Activated gamma-delta T cell treated with Interleukin-2 at 50 U/mL for 16 hours (primary cell): ENCODE measurements at places on chromosomes 3 and 15.

- DNase-seq = no peak
Observed at GRCh38 chr3:46472736-46473135, 8.0 kb upstream of the LTF start.

DNA sequence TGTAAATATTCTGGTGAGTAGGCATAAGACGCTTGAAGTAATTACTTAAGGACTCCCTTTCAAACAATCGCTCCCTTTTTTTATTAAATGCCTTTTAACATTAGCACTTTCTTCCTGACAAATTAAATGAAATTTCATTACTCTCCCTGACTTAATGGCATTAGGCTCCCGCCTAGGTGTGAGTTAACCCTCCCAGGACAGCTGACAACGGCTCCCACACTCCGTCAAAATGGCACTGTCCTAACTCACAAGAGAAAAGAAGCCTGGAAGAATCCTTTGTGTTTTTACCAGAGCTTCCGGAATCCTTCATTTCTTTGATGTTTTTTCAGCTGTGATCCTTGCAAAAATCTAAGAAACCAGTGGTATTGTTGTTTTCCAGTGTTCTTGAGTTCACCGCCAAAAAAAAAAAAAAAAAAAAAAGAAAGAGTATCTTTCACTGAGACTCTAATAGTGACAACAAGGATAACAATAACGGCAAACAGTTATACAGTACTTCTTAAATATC lies 861.0 kb upstream of the NR2F2 start:
- DNase-seq = no peak

- DNase-seq = no peak
Observed at GRCh38 chr3:11509173-11510000, 134.3 kb downstream of the VGLL4 start.

GRCh38 chr3:169562988-169563774 lies 100.3 kb downstream of the MECOM start:
- no peak for DNase-seq

GRCh38 chr3:11640009-11640673 lies 3.6 kb downstream of the VGLL4 start:
- no peak for DNase-seq

DNA sequence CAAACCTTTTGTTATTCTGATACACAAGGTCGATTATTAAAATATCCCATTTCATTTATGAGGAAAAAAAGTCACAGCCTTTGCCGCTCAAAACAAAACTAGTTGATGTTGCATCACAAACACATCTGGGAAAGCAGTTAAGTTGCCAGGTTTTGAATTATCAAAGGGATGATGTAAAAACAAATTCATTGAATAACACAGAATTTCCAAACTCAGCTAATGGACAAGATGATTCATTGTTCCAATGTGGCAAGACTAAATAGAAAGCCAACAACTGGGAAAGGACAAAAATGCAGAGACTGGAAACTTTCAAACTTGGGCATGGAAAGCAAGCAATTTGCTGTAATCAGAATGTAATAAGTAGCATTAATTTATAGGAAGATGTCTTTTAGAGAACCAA lies 610.0 kb upstream of the ZNF385D start:
- DNase-seq = no peak

DNA sequence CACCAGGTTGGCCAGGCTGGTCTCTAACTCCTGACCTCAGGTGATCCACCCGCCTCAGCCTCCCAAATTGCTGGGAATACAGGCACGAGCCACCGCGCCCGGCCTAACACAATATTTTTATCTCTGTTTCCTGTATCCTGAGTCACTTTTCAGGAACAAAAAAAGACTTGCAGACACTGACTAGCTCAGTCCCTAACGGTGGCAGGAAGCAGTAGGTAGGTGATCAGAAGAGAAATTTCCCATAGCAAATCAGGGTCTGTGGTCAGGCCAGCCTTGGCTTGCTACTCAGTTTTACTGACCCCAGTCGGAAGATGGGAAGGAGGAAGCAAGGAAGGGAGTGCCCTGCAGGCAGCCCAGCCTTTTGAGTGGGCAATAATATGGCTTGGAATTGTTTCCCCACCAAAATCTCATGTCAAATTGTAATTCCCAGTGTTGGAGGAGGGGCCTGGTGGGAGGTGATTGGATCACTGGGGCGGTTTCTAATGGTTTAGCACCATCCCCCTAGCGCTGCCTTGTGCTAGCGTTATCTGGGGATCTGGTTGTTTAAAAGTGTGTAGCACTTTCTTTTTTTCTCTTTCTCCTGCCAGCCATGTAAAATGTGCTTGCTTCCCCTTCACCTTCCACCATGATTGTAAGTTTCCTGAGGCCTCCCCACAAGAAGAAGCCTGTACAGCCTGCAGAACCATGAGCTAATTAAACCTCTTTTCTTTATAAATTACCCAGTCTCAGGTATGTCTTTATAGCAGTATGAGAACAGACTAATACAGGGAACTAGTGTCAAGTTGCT lies 19.5 kb upstream of the CDCP1 start:
- no peak for DNase-seq

- no peak for DNase-seq
Observed at GRCh38 chr3:110420158-110420641, 651.4 kb upstream of the NECTIN3 start.

DNA sequence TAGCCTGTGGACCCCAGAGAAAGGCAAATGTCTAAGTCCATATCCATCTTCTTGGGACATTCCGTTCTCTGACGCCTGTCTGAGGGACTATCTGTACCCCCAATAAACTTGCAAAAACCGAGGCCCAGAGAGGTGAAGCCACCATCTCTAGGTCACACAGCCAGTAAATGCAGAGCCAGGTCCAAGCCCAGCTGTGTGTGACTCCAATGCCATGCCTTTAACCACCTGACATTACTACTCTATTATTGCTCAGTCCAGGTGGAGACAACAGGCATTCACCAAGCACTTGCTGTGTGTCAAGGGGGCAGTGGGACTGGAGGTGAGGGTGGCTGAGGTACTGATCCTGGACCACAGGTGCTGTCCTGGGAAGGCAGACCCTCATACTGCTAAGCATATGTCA lies 25.4 kb downstream of the CYP8B1 start:
- no peak for DNase-seq

GRCh38 chr3:172102883-172103310 lies 63.5 kb downstream of the FNDC3B start:
- DNase-seq = no peak

GRCh38 chr15:78232951-78233350 lies 1.4 kb downstream of the ACSBG1 start:
- DNase-seq = no peak

GRCh38 chr3:197320582-197320981 lies 22.2 kb upstream of the DLG1 start:
- no peak for DNase-seq

DNA sequence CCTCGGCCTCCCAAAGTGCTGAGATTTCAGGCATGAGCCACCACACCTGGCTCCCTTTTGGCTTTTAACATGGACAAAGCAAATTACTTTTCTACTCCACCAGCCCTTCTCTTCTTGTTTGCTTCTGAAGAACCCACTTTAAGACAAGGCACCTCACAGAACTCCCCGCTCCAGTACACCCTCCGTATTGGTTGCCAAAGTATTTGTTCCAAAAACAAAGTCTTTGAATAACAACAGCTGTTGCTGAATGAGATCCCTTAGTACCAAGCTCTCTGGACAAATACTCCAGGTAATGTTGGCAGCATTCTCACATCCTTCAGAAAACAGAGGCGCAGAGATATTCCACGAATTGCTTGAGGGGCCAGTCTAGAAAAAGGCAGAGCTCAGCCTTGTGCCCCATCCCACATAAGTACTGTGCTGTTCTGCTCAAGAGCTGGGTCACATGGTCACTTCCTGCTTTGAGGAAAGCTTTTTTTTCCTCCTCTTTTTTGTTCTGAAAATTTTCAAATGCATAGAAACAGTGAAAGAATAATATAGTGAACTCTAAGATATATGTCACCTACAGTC lies 7.3 kb upstream of the CHCHD6 start:
- DNase-seq = no peak

GRCh38 chr3:32469151-32469874 lies 33.3 kb downstream of the CMTM6 start:
- DNase-seq = no peak

DNA sequence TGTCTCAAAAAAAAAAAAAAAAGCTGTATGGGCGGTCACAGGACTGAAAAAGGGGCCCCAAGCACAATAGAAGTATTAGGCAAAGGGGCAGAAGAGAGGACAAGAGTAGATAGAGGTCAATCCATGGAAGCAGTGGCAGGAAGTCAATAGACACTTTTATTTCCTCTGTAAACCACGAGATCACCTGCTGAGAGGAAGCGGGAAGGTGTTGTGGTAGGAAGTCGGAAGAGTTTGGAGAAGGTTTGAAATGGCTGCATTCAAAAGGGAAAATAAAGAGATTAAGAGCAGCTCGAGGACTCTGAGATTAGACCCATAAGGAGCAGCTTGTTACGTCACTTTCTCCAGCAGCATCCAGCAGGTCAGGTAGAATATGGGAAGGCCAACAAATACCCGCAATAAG lies 14.2 kb upstream of the ZNF148 start:
- DNase-seq = no peak

DNA sequence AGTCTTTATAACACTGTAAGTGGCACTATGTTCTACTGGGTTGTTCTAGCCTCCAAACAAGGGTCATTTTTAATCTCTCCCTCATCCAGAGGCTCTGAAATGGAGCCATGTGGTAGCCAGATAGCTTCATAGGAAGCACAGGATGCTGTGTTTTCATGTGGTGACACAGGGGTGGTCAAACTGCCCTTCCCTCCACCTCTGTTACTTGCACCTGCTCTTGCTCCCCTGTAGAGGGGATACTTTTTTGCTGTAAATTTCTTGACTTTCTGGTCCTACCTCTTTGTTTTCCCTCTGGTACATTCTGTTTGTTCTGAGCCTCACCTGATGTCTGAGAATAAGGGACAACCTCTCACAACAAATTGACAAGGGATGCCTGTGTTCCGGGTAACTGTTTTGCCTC lies 76.8 kb downstream of the EPHB1 start:
- DNase-seq = no peak

GRCh38 chr3:63523100-63523499 lies 129.4 kb upstream of the SNTN start:
- no peak for DNase-seq

DNA sequence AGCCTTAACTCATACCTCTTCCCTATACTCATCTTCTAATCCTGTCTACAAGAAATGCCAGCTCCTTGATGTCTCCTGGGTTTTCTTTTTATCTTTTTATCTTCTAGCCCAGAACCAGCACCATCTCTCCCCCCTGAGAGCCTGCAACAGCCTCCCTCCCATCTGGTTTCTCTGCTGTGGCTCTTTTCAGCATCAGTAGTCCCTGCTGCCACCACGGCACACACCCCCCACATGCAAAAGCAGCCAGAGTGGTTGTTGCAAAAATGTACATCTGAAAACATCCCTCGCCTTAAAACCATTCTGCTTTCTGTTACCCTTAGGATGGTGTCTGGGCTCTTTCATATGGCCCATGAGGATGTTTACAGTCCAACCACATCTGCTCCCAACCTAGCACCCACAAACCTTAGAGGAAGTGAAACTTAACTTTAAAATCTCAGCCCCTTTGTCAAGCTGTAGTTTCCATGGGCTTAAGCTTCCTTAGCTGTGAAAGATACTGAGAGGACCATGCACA lies 775 bp downstream of the TTC21A start:
- DNase-seq = peak; percentile 38

- no peak for DNase-seq
Observed at GRCh38 chr3:192864941-192865340, 52.7 kb downstream of the MB21D2 start.

GRCh38 chr15:78840661-78841375 lies 29.6 kb upstream of the ADAMTS7 start:
- no peak for DNase-seq

- no peak for DNase-seq
Observed at GRCh38 chr3:190303884-190304283, 18.4 kb downstream of the CLDN1 start.

- DNase-seq = no peak
Observed at GRCh38 chr3:13536832-13537231, 12.1 kb upstream of the FBLN2 start.

GRCh38 chr3:82423268-82424030 lies 662.0 kb upstream of the GBE1 start:
- no peak for DNase-seq

GRCh38 chr3:195169011-195169649 lies 101.8 kb downstream of the XXYLT1 start:
- DNase-seq = no peak

DNA sequence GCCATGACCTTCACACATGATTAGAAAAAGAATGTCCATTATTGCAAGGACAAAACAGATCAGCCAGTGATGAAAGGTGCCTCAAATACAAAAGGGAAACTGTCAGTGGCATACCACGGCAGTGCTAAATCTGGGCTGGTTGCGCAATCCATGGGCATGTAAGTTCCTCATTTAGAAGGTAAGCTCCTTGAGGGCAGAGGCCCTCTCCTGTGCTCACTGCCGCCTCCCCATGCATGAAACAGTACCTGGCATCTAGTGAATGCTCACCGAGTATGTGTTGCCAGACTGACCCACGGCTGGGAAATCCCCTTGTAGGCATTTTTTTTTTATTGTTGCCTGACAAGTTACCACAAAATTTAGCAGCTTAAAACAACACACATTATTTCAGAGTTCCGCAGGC lies 312.1 kb upstream of the CHRM5 start:
- DNase-seq = no peak

DNA sequence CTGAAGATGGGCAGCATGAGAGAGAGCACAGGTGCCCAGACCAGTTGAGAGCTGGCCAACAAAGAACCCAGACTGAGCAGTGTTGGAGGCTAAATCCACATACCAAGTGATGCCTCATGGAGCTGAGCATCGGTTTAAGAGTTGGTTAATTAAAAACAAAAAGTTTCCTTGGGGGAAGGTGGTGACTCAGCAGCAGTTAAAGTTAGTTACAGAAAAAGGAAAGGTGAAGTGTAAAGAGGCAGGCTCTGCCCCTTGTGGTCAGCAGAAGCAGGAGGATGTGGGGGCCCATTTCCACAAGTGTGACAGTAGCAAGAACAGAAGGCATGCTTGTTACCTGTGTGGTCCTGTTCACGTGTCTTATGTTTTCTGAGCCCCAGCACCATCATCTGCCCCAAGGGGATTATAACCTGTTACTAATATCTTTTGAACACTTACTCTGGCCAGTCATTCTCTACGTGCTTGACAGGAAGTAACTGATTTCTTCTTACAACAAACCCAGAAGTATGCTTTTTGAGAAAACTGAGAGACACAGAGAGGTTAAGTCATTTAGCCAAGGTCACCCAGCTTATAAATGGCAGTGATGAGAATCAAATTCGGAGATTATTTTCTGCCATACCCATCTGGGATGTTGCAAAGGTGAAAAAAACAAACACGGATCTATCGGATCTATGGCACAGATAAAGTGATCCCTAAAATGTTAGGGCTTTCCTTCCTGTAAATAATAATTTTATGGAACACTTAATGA lies 91.0 kb downstream of the EPHB1 start:
- DNase-seq = no peak

- no peak for DNase-seq
Observed at GRCh38 chr15:51696566-51696965, 15.3 kb downstream of the SCG3 start.

DNA sequence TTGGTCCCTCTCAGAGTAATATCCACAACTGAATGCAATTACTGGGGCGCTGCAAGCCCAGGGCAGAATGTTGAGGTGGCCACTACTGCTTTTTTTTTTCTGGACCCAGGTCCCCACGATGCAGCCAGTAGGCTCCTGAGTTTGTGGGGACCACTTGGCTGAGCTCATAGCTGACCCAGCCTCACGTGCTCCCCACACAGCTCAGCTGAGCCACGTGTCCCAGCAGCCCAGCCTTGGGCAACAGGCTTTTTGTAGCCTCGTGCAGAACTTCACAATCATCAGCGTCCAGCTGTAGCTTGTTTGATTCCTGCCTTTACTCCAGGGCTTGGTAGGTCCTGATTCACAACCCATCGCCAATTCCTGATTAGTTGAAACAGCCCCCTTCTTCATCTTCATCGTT lies 117.3 kb downstream of the ETFA start:
- no peak for DNase-seq

- DNase-seq = no peak
Observed at GRCh38 chr15:51401872-51402517, 60.5 kb downstream of the GLDN start.
